ENCODE measurements at places on chromosomes 5 and 9.

DNA sequence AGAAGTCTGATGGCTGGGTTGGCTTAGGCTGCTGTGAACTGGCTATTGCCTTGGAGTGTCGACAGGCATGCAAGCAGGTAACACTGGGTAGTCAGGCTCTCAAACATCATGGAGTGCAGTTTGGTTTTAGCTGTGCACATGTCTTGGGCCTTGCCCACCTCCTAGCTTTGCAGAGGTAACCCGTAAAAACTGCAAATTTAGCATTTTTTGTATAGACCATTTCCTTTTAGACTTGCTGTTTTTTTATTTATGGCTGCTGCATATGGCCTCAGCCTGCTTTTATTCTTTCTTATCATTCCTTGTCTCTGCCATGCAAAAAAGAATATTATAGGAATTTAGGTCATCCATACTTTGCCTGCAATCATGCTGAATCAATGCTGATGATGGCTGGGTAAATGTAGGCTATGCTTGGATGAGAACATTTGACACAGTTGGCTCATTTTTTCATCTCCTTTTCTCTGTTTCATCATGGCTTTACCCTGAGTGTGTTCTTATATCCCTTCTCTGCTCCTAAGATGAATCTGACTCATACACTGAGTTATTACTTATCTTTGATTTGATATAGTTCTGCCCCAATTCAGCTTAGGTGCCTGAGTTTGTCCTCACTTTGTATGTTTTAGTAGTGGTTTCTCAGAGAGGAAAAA, 27.2 kb downstream of the RECK start:
- no peak for DNase-seq

DNA sequence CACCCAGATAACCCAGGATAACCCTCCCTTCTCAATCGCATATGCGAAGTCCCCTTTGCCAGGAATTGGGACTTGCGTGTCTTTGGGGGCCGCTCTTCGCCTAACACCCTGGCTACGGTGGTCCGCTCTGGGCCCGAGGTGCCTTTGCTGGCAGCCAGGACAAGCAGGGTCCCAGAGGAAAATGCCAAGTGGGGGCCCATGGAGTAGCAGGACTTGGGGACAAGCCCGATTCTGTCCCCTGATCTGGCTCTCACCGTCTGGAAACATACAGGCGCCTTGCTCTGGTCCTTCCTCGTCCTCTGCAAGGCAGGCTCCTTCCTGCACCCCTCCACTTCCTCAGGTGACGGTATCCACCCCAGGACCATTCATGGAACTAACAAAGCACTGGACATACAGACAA, 78.1 kb upstream of the UNC5A start:
- no peak for DNase-seq

DNA sequence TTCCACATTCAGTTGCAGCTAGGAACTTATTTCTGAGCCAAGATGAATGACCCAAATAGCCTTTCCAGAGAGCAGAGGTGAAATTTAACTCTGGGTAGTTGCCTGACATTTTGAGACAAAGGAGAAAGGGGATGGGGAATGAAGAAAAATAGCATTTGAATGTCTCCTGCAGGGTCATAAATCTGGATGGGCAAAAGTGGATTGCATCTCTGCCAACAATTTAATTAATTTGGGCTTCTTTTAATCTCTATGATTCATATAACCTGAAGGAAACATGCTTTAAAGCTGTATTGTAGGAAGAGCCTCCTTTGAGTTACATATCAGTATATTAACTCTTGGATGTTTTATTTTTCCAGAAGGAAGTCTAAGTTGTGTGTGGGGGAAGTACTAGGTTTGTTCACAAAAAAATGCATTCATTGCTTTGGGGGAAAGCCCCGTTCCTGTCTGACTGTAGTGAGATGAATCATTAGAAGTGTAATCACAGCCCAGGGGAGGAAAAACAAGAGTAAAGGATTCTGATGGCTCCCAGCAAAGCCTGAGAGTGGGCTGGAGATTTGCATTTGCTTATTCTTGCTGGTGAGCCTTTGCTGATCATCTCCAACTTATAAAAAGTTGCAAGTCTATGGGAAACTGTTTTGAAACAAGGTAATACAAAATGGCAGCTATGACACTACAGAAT, 133.0 kb upstream of the IQGAP2 start:
- no peak for DNase-seq

DNA sequence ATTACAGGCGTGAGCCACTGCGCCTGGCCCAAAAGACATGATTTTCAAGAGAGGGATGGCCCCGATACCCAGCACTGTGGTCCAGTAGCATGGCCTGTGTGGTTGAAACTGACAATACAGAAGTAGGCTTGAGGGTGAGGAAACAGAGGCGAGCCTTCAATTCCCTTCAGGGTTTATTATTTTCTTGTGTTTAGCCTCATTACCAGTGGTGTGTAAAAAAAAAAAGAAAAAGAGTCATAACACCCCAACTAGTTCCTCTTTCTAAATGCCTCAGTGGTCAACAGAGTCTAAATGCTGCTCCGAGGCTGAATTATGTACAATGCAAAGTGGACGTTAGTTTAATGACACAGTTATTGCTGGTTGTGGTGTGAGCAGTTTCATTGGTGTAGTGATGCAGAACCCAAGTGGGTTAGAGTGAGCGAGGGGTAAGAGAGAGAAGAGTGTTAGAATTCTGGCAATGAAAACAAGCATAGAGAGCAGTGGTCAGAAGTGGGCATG, 58.8 kb downstream of the SNX30 start:
- no peak for DNase-seq

GRCh38 chr5:8474569-8474930, 605.6 kb downstream of the MTRR start:
- DNase-seq = no peak

DNA sequence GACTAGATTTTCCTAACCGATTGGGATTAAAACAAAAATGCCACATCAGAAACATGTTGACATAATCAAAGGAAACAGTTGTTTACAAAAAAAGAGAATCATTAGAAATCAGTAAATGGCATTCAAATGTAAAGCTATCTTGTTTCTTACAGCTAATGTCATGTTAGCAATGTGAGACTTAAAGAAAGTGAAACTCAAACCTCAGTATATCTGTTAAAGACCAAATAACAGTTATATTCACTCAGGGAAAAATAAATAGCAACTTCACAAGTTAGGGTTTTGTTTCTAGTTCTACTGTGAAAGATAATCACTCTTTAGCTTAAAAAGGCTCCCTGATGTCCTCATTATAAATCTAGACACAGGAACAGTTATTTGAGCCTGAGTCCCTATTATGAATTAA, 189.3 kb upstream of the EFNA5 start:
- no peak for DNase-seq

DNA sequence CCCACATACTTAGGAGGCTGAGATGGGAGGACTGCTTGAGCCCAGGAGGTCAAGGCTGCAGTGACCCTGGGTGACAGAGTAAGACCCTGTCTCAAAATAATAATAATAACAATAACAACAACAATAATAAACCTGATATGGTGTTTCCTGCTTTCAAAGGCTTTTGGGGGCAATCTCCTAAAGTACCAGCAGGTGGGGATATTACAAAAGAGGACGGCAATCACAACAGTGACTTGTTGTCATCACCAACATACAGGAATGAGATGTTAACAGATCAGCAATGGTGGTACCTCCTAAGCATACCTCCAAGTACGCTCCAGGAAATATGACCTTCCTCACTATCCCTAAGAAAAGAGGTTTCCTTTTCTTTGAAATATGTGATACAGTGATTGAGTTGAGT, 91.1 kb upstream of the RNF180 start:
- DNase-seq = no peak

GRCh38 chr9:91315191-91315590, 46.5 kb downstream of the AUH start:
- DNase-seq = no peak

DNA sequence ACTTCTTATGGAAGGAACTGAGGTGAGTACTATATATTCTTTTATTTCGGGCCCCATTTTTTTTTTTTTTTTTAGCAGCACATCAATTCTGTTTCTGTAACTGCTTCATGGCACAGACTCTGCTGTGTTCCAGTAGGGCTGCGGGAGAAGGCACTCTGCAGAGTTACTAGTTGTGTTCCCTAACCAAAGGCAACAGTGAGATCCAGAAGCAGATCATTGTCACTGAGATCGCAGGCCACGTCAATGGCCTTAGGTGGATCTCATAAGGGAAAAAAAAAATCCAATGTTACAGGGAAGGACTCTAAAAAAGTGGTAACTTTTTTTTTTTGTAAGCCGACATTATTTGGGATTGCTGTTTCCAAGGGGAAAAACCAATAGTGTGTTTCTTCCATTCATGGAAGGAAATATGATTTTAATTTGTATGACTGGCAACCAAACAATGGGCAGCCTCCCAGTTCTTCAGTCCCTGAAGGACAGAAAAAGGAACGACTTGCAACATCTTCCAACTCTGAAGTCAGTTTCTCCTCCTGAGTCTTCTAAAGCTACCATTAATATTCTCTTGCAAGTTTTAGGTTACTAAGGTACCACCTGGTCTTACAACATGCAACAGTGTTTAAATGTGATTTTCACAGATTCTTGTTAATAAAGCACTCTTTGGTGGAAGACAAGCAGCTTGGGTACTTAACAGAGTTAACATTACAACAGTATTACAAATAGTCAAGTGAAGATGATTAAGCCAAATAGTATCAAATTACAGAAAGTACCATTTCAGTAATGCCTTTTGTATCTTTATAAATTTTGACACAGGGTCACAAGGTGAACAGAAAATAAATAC, 52.8 kb downstream of the HABP4 start:
- no peak for DNase-seq

DNA sequence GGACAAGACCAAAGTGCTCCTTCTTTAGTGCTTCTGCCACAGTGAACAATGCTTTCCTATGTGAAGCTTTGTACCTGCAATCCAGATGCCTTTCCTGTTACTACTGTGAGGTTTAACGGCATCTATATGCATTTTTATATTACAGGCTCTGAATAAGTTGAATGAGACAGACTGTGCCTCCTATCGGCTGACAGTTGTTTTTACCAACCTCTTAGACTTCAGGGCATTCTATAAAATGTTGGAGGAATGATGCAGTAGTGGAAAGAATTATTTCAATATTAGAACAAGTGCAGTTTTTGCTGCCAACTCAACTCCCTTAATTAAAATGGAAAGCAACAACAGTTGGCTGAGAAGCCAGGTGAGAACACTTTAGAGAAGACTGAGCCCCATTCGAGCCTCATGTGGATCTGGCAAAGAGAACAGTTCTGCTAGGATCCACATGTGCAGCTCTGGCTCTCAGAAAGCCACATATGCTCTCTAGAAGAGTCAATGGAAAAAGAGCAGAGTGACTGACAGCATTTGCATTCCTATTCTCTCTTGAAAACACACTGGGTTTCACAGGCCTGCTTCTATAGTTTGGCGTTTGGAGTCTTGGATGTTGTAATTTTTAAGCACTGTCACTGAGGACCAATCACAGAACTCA, 147.5 kb downstream of the LURAP1L start:
- no peak for DNase-seq

GRCh38 chr5:102971676-102972293, 148.2 kb downstream of the GIN1 start:
- no peak for DNase-seq

GRCh38 chr5:174071484-174071883, 26.0 kb downstream of the NSG2 start:
- DNase-seq = no peak

All from activated T-helper 9 cell treated with anti-CD3 and anti-CD28 coated beads, Interleukin-2, amount 50 U/mL, for 16 hours (primary cell).